ENCODE measurements at places on chromosomes 3 and 15.
A peak's percentile ranks its signal among the peaks of the same experiment; 100 is the strongest.

DNA sequence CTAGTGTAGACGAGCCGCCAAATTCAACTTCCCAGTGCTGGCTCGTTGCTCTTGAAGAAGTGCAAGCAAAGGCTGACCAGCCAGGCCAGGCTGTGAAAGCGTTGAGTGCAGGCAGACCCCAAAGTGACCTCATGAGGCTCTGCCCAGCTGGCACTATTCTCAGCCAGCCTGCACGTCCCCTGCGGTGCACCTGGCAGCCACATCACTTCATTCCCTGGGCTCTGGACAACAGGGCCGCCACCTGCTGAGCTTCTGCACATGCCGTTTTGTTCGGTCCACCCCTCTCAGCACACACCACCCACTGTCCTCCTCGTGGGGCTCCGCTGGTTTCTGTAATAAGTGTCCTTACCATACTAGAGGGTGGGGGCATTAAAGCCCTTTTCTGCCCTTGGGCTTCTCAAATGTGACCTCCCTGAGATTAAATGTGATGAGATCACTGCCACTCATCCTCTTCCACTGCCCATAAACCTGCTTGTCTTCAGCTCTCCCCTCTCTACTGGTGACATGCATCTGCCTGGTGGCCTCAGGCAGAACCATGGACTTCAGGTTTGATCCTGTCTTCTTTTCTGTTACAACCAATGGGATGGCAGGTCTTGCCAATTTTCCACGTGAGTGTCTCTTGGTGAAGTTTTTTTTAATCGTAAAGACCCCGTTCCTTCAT, 6.1 kb downstream of the RASGRF1 start:
- no peak for DNase-seq

GRCh38 chr15:69414701-69415167, 585 bp downstream of the KIF23 start:
- peak; percentile 97 for DNase-seq

DNA sequence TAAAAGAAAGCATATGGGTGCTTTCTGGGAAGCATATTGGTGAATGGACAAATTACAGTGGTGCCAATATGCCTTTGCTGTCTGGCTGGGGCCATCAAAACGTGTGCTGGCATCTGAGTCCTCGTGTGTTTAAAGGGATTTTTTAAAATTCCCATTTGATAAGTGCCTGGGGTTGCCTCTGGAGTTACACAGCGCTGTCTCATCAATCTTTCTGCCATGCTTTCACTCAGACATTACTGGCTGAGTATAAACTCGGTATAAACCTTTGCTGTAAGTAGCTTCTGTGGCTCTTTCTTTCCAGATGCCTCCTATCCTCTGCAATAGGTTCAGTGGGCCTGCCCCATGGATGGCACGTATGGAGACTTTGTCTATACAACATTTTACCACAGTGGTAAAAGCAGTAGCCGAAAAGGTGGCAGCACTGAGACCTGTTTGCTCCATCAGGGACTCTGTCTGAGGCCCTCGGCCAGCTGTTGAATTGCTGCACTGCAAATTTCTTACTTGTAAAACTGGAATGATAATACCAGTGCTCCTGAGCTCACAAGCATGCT, 195.5 kb downstream of the LPP start:
- no peak for DNase-seq

GRCh38 chr3:45772341-45773035, 23.8 kb downstream of the SLC6A20 start:
- no peak for DNase-seq

DNA sequence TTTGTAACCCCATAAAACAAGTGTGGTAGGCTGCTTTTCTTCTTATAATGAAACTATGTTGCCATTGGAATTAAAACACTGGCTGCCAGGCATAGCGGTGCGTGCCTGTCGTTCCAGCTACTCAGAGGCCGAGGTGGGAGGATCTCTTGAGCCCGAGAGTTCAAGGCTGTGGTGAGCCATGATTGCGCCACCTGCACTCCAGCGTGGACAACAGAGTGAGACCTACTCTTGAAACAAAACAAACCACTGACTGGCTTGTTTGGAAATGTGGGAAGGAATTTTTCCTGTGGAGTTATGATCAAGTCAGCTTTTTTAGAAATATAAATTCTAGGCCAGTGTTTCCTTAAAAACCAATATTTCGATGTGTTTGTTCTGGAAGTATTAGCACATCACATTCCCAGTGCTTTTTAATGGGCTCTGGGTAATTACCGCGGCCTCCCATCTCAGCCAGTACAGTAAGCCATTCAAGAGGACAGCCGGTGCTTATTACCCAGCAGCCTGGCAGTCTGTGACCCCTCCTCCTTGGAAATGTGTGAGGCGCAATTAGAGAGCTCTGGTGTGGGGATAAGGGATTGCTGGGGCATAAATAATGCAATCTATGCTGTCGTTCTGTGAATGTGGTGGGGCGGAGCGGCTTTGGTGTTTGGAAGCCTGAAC, 58.3 kb upstream of the TRAK1 start:
- DNase-seq = peak; percentile 99

DNA sequence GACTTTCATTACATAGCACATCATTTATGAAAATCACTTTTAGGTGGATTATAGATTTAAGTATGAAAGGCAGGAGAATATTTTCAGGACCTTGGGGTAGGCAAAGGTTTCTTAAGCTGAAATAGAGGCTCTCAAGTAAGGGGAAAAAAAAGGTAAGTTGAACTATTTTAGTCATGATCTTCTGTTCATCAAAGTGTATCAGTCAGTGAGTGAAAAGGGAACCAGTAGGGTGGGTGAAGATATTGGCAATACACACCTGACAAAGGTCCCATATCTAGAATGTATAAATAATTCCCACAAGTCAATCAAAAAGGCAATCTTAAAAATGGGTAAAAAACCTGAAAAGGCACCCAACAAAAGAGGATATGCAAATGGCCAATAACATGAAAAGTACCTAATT, 218.6 kb downstream of the KLF13 start:
- DNase-seq = no peak

- no peak for DNase-seq
Observed at GRCh38 chr3:101814835-101815234, 34.5 kb upstream of the NFKBIZ start.

- DNase-seq = peak; percentile 93
Observed at GRCh38 chr3:156826144-156826895, at the start of gene LEKR1. LEKR1 (plus strand) TSS chr3:156826353; CDS start chr3:156829330, 2,977 bp downstream.

GRCh38 chr3:112925969-112926368, 48.9 kb downstream of the CD200R1 start:
- no peak for DNase-seq

DNA sequence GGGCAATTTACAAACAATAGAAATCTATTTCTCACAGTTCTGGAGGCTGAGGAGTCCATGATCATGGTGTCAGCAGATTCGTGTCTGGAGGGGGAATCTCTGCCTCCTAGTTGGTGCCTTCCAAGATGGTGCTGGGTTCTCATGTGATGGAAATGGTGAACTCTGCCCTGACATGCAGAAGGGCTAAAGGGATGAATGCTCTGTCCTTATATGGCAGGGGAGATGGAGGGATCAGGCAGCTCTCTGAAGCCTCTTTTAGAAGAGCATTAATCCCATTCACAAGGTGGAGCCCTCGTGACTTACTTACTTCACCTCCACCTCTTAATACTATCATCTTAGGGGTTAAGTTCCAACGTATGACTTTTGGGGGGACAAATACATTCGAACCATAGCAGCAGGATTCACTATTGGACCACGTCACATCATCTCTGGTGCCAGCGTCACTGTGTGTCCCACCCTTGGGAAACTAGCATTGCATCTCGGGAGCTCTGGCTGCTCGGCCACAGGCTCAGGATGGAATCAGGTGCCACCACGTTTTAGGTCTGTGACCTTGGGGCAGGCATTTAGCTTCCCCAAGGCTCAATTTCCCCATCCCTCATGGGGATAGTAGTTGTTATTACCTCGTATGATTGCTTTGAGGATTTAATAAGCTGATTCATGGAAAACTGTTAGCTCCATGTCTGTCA, 53.0 kb downstream of the SV2B start:
- no peak for DNase-seq

DNA sequence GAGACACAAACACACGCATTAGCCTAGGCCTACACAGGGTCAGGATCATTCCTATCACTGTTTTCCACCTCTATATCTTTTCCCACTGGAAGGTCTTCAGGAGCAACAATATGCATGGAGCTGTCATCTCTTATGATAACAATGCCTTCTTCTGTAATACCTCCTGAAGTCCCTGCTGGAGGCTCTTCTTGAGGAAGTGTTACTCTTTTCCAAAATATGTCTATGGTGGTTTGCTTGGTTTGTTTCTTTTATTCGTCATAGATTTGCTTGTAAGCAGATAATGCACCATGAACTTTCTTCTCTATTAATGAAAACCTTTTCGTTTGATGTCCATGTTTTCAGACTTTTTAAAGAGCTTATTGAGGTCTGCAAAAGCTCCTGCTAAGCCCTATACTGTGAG, 109.3 kb downstream of the GMPS start:
- DNase-seq = peak; percentile 51

GRCh38 chr3:46196261-46196957, 11.7 kb downstream of the CCR1 start:
- DNase-seq = peak; percentile 14

DNA sequence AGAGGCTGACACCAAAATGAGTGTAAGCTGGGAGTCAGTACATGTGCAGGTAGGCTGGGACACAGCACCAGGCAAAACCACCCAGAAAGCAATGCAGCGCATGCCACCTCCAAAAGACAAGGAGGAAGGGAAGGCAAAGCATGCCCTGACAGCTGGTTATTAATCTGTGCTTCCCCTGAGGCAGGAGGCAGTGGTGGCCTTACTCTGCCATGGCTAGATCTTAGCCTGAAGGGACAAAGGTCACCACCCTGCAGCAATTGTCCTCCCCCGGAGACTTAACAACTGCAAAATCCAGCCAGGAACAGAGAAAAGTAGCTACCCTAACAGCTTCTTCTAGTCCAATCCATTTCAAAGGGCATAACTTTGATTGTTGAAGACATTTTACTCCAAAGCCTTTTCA, 73.7 kb downstream of the PLD1 start:
- DNase-seq = no peak

GRCh38 chr3:52670621-52671521, 14.8 kb downstream of the PBRM1 start:
- DNase-seq = peak; percentile 100

DNA sequence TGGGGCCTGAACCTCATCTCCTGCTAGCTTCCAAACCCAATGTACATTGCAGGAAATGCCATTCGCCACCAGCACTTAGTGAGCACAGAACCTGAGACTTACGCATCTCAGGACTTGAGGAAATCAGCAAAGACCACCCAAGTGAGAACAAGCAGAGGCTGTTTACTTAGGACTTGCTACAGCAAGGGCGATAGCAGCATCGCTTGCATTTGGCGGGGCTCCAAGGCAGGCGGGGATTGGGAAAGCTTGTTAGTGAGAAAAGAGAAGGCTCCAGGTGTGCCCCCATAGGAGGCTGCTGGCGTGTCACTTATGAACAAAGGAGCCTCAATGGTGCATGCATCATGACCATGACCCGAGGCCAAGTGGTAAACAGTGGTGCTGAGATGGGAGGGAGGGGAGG, 19.7 kb downstream of the SLC6A20 start:
- no peak for DNase-seq
